Suprapubic skin (tissue), 4 donors: ENCODE measurements at places on chromosomes 6 and 20. TPM values are rescaled to one million over a fixed set of nuclear protein-coding genes. Genes with fewer than 3 reads are reported as not detected.

DNA sequence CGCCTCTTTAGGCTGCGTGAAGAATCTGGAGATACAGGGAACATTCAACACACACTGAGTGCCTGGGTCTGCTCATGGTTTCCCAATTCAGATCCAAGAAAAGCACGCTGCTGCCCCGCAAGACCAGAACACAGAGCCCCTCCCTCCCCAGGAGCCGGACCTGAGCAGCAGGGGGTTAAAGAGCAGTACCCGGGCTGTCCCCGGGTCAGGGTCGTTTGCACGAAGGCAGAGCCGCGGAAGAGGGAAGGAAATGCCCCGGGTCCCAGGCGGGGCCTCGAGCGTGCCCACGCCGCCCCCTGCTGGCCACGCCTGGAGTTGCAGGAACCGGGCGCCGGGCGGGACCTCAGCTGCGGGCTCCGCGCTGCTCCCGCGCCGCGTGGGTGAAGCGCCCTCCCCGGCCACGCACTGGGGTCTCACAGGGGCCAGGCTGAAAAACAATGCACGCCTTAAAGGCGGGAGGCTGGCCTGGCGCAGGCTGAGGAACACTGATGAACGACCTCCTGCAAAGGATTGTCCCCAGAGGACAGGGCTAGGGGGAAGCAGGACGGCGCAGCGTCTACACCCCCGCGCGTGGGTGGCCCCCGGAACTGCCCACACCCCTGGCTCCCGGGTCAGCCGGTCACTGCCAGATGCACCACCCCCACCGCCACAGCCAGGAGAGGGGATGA lies 48.9 kb downstream of the ANKRD60 start:
- DNase-seq = no peak

The PRDM1 gene
- 47.7 TPM for total RNA-seq

DNA sequence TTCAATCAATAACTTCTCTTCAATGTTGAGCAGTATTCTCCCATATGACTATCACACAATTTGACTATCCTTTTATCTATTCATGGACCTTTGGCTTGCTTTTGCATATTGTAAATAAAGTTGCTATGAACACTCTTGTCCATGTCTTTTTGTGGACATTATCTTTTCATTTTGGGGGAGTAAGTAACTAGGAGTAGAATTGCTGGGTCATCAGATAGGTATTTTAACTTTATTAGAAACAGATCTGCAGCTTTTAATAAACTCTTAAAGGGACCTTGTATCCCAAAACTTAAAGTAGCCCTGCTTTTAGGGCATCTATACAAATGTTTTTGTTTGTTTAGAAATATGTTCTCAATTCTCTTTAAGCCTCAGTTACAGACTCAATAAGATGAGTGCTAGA lies 614.2 kb upstream of the CITED2 start:
- no peak for DNase-seq

The LGSN gene
- total RNA-seq = not detected

- peak; percentile 93 for DNase-seq
These were observed at the start of gene RPS10 for GRCh38 chr6:34425498-34426410. RPS10 (minus strand) TSS chr6:34426069; CDS start chr6:34425221, 848 bp downstream.

The MYH7B gene
- total RNA-seq = 0.30 TPM

GRCh38 chr6:46473881-46474280 lies 17.4 kb downstream of the RCAN2 start:
- DNase-seq = no peak

The ATF6B gene
- total RNA-seq = 55.8 TPM

DNA sequence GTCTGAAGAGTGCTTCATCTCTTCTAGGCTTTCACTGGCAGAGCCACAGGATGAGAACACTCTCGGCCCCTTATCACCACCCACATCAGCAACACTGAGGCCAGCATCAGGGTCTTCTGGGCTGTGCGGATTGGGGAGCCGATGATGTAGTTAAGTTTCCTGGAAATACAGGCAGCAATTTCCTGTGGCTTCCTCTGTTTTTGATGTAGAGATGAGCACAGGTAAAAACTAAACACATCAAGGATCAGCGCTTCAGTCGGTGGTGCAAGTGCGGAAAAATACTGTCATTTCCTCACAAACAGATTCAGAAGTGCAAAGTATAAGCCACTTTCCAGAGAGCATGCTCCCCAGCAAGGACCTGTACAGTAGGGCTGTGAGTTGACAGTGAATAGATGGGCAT lies 62.6 kb downstream of the BACH2 start:
- no peak for DNase-seq
